ENCODE measurements at places on chromosomes 12 and 14.

- no peak for DNase-seq
Measured at GRCh38 chr14:95679148-95679815, 6.9 kb upstream of the TCL1B start.

GRCh38 chr12:12734054-12734453 lies 16.9 kb downstream of the CDKN1B start:
- DNase-seq = no peak

DNA sequence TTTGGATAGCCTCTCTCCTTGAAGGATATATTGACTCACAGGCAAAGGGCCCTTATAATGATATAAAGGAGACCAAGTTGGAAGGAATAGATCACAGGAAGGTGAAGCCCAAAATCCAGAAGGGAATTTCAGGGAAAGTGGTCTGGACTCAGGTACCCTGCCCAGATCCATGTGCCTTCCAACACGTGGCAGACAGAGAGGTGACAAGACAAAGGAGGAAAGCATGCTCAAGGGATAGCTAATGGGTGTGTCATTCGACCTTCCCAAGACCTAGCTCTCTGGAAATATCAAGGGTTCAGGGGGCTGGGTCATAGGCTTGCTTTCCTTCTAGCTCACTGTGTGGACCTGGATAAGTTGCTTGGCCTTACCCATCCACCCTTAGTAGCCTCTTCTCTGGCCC lies 214.3 kb downstream of the ZFP36L1 start:
- DNase-seq = no peak

- DNase-seq = no peak
Measured at GRCh38 chr12:3313675-3314663, 177.0 kb upstream of the PRMT8 start.

DNA sequence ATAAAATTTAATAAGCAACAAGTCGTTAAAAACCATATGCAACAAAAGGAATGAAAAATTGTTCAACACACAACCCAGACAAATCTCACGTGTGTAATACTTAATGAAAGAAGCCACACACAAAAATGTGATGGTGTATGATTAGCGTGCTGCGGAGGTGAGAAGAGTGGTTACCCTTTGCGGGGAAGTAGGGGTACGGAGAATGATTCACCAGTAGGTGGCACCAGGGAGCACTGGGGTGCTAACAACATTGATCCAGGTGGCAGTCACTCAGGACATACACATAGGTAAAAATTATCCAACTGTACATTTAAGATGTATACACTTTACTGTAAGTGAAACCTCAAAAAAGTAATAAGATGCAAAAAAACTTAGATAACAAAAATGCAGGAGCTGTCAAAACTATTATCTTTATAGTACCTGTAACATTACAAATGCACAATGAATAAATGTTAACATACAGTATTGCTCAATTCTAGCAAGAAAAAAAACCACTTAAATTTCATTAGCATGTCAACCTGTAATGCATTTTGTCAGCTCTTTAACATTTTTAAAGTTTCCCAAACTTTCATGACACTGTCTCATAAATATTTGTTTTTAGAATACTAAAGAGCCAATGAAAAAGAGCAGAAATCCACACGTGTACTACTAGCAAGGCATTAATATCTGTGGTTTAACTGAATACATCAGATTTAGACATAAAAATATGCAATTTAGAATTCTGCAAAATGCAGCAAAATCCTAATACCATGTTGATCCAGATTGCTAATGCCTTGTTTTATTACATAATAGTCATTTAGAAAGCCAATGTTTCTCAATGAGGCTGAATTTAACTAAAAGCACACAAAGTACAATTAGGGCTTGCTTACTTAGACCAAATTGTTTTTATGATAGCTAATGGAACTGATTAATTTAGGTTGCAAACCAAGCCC lies 46.7 kb downstream of the TMCC3 start:
- DNase-seq = no peak

DNA sequence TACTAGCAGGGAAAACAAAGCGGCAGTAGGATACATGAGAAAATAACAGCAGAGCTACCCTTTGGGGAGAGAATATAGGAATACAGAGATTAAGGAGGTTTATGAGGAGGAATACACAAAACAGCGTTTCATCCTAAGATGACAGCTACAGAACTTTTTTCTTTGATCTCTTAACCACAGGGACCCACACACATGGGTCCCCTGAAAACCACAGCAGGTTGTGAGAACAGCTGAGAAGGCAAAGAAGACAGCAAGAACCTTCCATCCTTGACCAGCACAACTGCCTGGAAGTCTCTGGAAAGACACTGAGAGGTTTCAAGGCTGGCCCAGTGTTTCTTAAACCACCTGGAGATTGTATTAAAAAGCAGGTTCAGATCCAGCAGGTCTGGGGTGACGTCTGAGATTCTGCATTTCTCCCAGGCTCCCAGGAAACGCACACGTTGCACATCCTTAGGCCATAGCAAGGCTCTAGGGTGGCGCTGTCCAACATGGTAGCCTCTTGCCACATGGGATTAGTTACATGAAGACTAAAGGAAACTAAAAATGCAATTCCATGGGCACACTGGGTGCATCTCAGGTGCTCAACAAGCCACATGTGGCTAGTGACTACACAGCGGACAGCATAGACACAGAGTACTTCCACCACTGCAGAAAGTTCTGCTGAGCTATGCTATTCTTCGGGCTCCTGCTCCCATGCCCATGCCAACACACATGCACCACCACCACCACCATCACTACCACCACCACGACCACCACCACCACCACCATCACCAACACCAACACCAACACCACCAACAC lies 92.3 kb downstream of the FOXN3 start:
- no peak for DNase-seq

GRCh38 chr12:29073631-29074239 lies 75.3 kb upstream of the FAR2 start:
- DNase-seq = no peak

DNA sequence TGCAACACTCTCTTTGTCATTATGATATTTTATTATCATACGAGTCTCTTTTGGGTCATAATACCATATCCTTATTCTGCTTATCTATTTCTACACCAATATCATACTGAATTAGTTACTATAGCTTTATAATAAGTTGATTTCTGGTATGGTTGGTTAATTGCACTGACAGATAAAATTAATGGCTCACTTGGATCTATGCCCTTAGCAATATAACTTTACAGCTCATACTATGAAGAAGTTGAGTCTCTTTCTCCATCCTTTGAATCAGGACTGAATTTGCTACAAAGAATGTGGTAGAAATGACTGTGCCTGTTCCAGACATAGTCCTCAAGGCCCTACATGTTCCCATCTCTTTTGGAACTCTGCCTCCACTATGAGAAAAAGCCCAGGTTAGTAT lies 139.7 kb upstream of the DYRK2 start:
- DNase-seq = no peak

GRCh38 chr12:95674631-95675030 lies 115.9 kb downstream of the NTN4 start:
- no peak for DNase-seq

DNA sequence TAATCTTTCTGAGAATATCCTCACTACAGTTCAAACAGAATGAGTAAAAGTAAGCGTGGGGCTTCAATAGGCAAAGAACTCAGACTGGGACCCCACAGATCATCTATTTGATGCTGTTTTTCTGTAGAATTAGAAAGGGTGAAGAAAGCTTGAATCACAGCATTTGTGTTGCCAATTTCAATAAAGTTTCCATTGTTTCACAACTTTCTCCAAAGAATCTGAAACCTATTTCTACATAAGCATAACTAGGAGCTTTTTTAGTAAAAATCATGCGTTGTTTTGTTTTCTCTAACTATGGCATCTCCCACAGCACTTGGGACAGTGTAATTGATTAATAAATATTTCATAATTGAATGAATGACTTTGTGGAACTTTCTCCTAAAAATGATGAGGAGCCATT lies 16.7 kb upstream of the NEDD1 start:
- no peak for DNase-seq

- no peak for DNase-seq
Measured at GRCh38 chr14:103537175-103537990, 8.4 kb downstream of the TRMT61A start.

DNA sequence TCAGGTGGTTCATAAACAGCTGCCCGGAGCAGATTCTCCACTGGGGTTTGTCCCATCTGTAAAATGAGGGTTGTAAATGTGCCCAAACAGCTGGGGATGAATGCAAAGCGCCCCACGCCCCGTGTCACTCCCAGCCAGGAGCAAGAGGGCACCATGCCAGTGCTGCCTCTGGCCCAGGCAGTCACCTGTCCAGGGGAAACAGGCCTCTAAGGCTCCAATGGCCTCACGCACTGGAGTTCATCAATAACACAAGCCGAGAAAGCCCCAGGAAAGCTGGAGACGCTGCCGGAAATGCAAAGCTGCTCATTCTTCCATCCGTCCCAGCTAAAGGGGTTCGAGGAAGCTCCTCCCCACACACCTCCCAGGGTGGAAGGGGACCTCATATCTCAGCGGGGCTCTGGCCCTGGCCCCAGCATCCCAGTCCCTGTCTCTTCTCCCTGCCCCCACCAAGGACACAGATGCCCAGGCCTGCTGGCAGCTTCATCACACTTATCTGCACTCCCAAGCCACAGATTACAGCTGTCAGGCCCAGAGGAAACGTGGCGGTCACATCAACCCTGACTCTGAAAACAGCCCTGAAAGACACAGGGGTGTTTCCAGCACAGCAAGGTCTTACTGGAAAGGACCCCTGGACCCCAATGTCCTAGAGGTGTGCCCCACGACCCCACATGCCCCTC lies 21.5 kb downstream of the SCARB1 start:
- no peak for DNase-seq

- peak; percentile 78 for DNase-seq
Measured at GRCh38 chr14:50399251-50400032, 2.8 kb upstream of the CDKL1 start.

- no peak for DNase-seq
Measured at GRCh38 chr12:32418903-32419519, 19.7 kb downstream of the FGD4 start.

- DNase-seq = no peak
Measured at GRCh38 chr12:57893431-57894353, 47.2 kb upstream of the CTDSP2 start.
